ENCODE measurements at places on chromosomes 1 and 21.
A peak's percentile ranks its signal among the peaks of the same experiment; 100 is the strongest.

- no peak for DNase-seq
Observed at GRCh38 chr1:11145741-11146140, 43.4 kb upstream of the ANGPTL7 start.

DNA sequence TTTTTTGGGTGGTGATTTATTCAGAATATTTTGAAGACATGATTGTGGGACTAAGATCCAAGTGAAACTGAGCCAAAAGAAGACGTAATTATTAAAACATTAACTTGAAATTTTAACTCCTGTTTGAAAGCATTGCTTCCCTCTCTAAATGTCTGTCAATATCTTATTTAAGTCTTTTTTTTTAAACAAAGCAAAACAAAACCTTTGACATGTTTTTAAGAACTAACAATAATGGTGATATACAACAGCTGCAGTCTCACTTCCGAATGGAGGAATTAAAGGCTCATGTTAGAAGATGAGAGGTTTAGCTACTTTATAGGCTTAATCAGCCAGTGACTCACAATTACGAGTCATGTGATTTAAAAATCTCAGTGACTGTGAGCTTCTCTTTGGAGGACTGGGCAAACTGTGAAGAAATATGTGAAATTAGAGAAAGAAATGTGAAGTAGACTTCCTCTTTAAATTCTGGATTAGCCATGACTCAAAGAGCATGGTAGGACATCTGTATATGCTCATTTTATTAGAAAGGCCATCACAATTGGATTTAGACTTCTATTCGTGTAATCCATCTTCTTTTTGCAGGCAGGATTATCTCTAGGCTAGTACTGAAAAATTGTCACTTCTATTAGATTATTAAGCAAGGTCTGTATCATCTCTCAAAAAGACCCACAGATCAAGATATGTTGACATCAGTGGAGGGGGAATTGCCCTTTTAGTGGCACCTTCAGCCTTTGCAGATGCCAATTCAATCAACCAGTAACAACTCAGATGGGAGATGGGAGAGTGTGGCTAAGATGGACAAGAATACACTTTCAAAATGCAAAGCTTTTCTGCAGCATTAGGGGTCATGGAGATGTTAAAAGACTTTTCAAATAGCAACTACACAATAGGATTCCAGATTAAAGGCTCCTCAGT, 28.7 kb downstream of the KCNA3 start:
- no peak for DNase-seq

DNA sequence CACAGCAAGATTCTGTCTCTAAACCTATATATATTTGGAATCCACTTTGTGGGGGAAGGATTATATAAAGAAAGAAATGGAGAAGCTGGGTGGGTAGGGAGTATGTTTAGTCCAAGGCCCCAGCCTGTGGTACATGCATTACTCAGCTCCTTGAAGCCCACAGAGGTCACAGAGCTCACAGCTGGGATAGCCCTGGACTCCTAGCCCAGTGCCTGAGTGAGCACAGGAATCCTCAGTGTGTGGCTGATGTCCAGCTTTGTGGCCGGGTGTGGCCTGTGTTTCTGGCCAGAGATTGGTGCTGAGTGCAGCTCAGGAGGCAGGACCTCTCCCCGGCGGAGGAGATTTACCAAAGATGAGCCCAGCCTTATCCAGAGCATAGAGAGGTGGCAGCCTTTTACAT, 7.6 kb downstream of the CAPN9 start:
- DNase-seq, result no peak

GRCh38 chr1:115012006-115012405, 17.6 kb upstream of the TSHB start:
- DNase-seq, result no peak

DNA sequence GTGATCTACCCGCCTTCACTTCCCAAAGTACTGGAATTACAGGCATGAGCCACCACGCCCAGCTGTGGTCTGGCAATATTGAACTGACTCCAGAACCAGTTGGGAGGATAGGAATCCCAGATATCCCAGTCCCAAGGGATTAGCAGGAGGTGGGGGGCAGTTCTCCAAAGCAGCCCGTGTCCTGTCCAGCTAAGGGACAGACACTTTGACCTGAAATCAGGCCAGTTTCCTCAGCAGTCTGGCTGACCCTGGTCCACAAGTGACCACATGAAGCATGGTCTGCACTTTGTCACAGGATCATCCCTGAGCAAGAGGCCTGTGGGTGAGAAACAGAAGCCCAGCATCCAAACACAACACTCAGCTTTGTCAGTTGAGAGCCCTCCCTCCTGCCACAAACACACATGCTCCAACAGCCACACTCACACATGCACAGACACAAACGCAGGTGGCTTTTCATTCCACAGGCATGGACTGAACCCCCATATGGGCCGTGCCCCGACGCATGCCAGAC, 2.7 kb upstream of the FDPS start:
- no peak for DNase-seq

DNA sequence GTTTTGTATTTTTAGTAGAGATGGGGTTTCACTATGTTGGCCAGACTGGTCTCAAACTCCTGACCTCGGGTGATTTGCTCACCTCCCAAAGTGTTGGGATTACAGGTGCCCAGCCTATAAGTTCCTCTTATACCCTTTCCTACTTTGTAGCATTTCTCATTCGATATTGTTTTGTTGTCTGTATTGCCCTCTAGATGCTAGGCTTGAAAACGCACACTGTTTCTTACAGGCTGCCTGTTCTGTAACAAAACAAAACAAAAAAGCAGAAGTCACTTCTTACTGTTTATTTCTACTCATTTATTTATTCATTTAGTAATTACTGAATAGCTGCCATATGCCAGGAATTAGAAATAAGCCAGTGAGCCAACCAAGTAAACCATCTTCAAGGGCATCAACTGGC, 136.9 kb upstream of the BMP8A start:
- no peak for DNase-seq

GRCh38 chr1:210792250-210793102, 341.5 kb downstream of the KCNH1 start:
- no peak for DNase-seq

- no peak for DNase-seq
Observed at GRCh38 chr1:100440075-100440809, 87.9 kb downstream of the CDC14A start.

DNA sequence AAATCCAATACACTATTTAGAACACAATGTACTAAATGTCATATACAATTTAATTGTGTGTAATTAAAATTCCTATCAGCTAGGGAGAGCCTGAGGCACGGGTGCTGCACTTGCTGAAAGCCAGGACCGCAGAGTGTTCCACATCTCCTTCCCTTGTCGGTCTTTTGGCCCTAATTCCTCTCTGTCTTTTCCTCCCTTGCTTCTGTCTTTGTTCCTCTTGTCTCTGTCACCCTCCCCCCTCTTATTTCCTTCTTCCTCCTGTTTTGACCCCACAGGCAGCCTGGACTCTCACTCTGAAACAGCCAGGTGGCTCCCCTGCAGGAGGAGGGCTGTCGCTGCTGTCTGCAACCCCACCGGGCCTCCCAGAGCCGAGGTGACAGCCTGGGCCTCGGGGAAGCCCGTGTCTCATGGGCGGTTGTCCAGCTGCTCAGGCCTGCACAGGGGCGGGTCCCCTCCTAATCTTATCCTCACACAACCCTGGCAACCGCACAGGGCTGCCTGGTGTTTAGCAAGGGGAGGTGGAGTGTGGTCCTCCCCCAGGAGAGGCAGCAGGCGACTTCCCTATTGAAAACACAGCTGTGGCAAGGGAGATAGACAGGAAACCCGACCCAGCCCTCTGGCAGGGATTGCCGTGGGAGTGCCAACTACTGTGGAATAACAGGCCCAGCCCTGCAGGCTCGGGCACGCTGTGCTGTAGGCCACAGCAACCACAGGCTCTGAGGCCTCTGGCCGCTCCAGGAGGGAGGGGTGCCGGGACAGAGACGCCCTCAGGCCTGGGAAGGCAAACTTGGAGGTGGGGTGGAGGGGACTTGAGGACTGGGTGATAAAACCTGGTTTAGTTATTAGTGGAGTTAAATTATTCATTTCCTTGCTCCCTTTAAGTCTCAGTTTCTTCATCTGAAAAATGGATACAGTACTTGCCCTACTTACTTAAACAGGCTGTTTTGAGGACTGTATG, 68.8 kb upstream of the WDR26 start:
- peak; percentile 91 for DNase-seq

- no peak for DNase-seq
Observed at GRCh38 chr1:23469372-23469982, 14.5 kb downstream of the ASAP3 start.

DNA sequence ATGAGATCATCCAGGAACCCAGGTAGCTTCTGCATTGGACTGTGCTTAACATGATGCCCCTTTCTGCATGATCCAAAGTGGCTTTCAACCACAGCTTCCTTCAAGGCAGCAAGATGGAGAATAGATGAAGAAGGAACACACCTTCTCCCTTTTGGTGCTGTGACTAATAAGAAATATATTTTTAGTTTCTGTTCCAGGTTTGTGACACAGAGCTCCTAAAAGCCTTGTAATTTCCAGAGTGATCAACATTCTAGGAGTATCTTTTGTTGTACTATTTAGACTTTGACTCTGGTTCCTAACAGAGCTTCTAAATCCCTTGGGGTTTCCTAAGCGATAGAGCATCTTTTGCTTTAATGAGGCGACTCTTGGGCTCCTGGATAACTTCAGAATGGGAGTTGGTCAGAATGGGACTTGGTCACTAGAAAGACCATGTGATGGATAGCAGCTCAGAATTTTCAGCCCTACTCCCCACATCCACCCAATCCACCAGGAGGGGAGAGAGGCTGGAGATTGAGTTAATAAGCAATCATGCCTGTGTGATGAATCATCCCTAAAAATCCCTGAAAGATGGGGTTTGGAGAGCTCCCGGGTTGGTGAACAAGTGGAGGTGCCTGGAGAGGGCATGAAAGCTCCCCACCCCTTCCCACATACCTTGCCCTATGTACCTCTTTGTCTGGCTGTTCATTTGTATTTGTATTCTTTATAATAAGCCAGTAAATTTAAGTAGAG, 134.8 kb downstream of the FGGY start:
- no peak for DNase-seq

DNA sequence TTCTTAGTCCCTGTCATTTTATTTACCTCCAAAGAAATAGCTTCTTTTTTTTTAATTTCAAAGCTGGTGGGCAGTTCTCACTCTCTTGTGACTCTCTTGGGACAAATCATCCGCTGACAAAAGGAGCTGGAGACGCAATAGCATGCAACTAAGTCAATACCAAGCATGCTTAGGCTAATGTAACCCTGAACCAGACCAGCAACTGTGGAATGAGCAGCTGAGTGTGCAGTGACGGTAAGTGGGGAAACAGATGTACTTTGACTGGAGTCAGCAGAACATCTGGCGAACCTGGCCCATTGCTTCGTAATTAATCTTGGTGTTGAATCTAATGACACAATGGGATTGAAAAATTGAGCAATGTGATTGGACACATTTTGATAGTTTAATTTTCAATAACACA, 280.7 kb upstream of the PLXNA2 start:
- DNase-seq, result no peak

DNA sequence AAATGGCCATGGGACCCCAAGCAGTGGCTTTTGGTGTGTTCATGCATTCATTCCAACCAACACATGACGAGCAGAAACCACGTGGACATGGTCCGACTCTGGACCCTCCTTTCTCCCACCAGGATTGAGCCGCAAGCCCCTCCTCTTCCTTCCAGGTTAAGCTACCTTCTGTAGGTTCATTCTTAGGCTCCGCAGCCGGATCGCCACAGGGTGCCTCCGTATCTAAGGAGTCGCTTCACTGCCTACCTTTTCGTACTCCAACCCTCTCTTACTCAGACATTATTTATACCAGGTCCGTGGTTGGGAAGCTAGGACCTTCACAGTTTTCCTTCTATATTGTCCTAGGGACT, 63.6 kb downstream of the RHBG start:
- no peak for DNase-seq

DNA sequence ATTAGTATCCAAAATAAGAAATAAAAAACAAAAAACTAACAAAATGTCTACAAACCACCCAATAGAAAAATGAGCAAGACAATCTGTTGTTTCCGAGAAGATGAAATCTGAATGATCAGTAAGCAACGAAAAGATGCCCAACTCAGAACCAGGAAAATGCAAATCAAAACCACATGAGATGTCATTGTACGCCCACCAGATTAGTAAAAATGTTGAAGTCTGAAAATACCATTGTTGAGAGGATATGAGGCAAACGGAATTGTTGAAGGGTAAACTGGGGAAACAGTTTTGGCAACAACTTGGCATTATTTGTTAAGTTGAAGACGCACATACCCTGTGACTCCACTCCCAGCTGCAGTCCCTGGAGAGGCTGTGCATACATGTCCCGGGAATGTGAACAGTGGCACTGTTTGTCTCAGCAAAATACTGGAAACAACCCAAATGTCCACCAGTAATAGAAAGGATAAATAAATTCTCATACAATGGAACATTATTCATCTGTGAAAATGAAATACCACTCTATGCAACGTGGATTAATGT, 10.6 kb downstream of the ZBTB17 start:
- DNase-seq, result no peak

- DNase-seq, result no peak
Observed at GRCh38 chr1:157007306-157007705, 38.2 kb downstream of the ARHGEF11 start.

- DNase-seq, result no peak
Observed at GRCh38 chr1:40405812-40406211, 32.3 kb downstream of the SMAP2 start.

GRCh38 chr1:150002217-150002616, 8.3 kb downstream of the OTUD7B start:
- DNase-seq, result no peak

GRCh38 chr1:42970143-42970542, 11.5 kb upstream of the SLC2A1 start:
- DNase-seq, result no peak

- DNase-seq, result no peak
Observed at GRCh38 chr1:231218078-231218477, 22.9 kb upstream of the GNPAT start.

GRCh38 chr1:32413507-32414185, 19.4 kb upstream of the BSDC1 start:
- peak; percentile 71 for DNase-seq

GRCh38 chr1:159229896-159230295, 25.2 kb downstream of the ACKR1 start:
- DNase-seq, result no peak

DNA sequence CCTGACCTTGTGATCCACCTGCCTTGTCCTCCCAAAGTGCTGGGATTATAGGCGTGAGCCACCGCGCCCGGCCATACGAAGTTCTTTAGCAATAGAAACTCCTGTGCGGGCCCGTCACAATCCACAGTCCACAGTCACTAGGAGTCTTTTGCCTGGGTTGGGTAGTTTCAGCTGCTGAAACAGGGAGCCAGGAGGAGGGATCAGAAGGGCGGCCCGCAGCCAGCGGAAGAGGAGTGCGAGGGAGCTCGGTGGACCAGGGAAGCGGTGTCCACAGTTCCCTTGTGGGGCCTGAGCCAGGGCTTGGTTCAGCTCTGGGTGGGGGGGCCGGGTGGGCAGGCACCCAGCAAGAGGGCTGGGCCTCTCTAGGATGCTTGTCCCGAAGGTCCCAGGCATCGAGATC, 17.9 kb upstream of the HSPG2 start:
- no peak for DNase-seq

- DNase-seq, result no peak
Observed at GRCh38 chr1:145944532-145944931, 13.3 kb downstream of the LIX1L start.

DNA sequence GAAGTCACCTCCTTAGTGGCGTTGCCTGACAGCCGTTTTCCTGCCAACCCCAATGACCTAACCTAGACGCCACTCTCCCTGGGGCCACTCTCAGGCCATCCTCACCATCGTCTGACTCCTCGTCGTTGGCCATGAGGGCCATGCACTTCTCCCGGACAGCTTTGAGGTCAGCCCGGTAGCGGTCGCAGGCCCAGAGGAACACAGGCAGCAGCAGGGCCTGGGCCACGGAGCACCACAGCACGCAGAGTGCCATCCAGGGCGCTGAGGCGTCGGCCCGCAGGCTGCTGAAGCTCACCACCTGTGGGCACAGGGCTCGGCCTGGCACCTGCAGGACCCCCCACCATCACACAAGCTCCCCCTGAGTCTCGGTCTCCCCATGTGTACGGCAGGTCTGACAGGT, 7.3 kb downstream of the HES3 start:
- DNase-seq, result no peak
